ENCODE measurements at places on chromosomes 2 and 18. TPM values are rescaled to one million over a fixed set of nuclear protein-coding genes. Genes with fewer than 3 reads are reported as not detected.

DNA sequence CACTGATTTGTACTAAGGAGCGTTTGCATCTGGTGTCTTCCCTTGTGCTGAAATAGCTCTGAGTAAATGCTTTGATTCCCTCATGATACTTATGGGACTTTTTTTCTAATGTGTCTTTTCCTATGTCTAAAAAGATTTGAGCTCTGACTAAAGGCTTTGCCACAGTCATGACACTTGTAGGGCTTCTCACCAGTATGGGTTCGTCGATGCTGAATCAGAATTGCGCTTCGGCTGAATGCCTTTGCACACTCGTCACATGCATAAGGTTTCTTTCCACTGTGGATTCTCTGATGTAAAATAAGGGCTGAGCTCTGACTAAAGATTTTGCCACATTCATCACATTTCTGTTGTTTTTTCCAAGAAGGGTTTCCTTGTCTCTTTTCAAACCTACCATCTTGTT, 8.0 kb downstream of the ZNF396 start:
- no peak for DNase-seq

DNA sequence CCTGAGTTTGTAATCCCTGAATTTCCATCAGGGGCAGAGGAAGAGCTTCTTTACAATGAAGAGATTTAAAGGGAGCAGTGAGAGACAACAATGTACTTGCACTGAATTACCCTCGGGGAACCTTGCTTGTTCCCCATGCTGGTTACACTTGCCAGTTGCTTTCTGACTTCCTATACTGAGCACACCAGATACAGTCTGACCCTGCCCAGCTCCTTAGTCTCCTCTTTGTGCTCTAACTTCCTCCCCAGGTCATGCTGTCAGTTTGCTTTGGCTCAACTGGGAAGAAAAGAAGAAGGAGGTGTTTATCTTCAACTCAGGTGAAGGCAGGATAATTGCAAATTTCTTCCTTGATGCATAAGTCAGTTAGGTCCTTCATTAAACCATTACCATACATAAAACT, 658.4 kb downstream of the NYAP2 start:
- DNase-seq = no peak

- peak; percentile 69 for DNase-seq
Measured at GRCh38 chr18:45554389-45554737, 60.9 kb upstream of the SLC14A2 start.

- DNase-seq = no peak
Measured at GRCh38 chr2:127359520-127359919, 28.3 kb downstream of the MAP3K2 start.

- no peak for DNase-seq
Measured at GRCh38 chr2:85376291-85377065, 21.9 kb downstream of the ELMOD3 start.

DNA sequence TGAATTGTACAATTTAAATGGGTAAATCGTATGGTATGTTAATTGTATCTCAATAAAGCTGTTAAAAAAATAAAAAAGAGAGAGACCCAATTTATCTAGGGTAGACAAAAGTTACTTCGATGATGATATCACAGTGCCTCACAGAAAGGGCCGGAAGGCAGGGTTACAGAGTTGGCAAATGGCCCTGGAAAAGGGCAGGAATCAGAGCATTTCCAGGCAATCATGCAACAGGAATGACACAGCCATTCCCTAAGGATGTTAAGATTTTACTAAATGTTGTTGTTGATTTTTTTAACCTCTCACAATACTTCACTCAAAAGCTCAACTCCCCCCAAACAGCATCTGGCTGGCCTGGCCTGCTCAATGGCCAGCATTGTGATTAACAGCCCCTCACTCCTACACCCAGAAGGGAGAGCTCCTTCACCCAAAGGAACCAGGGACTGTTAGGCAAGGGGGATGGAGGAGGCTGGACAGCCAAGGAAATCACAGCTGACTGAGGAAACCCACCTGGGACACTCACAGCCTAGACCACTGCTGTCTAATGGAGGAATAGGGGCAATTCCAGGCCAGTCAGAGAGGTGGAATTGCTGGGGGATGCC, 7.7 kb upstream of the SP100 start:
- no peak for DNase-seq

GRCh38 chr2:237496428-237496827, 9.4 kb downstream of the MLPH start:
- no peak for DNase-seq

GRCh38 chr2:238801791-238802190, 46.1 kb upstream of the TWIST2 start:
- DNase-seq = no peak

- DNase-seq = no peak
Measured at GRCh38 chr2:36238106-36238505, 117.5 kb upstream of the CRIM1 start.

- DNase-seq = no peak
Measured at GRCh38 chr2:57862153-57862552, 184.5 kb upstream of the VRK2 start.

DNA sequence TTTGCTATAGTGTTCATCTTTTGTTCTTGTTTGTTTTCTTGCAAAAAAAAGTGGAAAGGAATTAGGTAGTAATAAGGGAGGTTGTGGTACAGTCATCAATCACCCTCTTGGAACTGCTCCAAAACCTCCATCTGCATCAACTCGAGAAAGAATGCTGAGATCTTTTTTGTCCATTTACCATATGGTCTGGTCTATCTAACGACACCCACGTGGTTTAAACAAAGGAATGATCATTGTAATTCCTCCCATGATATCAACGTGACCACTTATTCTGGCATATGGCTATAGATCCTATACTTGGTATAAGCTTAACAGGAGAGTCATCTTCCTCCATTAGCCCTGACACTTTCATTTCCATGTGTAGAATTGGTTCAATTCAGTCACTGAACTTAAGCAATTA, 1025.3 kb upstream of the NXPH2 start:
- no peak for DNase-seq

- DNase-seq = no peak
Measured at GRCh38 chr2:224038049-224038829, 847 bp downstream of the SERPINE2 start.

- no peak for DNase-seq
Measured at GRCh38 chr18:11500153-11501122, 109.0 kb upstream of the SLC35G4 start.

DNA sequence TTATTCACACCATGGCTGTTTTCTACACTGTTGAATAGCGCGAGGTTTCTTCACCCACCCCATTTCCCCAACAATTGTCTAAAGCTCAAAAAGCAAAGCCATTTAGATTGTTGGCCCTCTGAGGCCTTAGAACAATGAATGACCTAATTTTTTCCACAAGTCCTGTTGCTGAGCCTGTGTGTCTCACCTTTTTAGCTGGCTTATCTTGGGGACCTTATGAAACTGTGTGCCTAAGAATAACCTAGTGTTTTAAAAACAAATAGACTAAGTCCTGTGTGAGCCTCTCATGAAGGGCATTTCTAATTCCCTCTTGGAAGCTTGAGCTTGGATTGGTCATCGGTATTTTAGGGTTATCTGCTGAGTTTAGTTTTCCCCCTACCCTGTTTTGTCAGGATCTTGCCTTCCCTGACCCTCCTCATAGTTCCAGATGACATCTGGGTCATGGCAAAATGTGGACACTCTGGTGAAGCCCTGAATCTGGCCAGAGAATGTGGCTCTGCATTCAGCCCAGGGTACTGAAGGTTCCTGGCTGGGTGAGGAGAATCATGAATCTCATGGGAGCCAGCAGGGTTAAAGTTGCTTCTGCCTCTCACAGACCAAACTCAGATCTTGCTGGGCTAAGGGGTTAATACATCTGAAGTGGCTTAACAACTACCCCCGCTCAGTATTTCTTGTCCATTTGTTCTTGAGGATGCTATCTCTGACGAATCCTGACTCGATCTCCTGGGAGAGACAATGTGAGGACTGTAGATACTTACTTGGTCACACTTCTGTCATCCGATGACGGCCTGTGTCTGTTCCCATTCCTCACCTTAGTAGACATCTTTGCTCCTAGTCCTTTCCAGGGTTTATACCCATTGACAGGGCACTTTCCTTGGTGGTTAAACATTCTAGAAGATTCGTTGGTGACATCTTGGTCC, 104.2 kb upstream of the MAP4K3 start:
- DNase-seq = no peak

- no peak for DNase-seq
Measured at GRCh38 chr2:219893541-219893940, 266.1 kb downstream of the SLC4A3 start.

- DNase-seq = no peak
Measured at GRCh38 chr2:74041182-74041581, 56.5 kb downstream of the TET3 start.

- DNase-seq = no peak
Measured at GRCh38 chr18:36321658-36322407, 24.3 kb downstream of the FHOD3 start.

- no peak for DNase-seq
Measured at GRCh38 chr2:189096769-189097447, 82.7 kb downstream of the COL5A2 start.

DNA sequence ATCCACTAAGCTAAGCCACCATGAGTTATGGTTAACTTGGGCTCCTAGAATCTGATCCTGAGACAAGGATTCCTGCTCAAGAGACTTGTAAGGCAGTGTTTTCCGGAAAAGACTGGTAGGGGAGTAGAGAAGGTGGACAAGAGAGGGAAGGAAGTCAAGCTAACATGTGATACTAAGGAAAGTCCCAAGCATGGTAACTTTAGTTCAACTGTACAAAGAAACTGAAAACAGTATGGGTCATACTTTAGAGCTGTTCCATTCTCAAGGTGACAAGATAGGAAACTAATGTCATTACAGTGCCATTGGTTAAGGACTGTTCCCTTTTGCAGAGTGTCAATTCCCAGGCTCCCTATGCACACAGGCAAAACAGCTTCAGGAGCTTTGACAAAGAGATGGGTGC, 5.8 kb downstream of the MYO5B start:
- no peak for DNase-seq

Gene TMEM214
- polyA plus RNA-seq = 63.1 TPM

Gene FSIP2
- 1.9 TPM for polyA plus RNA-seq

Gene MEMO1
- polyA plus RNA-seq = 37.4 TPM

Gene NEB
- polyA plus RNA-seq = 7.9 TPM

Gene ANKMY1
- 11.5 TPM for polyA plus RNA-seq

Gene LOXL3
- 11.3 TPM for polyA plus RNA-seq

Gene EGR4
- not detected for polyA plus RNA-seq

Gene GYPC
- 57.0 TPM for polyA plus RNA-seq

Gene SFT2D3
- not detected for polyA plus RNA-seq

Data from right renal pelvis (tissue), 4 donors.